ENCODE measurements at places on chromosomes 4 and X. TPM values are rescaled to one million over a fixed set of nuclear protein-coding genes. Genes with fewer than 3 reads are reported as not detected.

The SLC10A7 gene
- 14.2 TPM for total RNA-seq

- peaks cover 4% of the 10 kb centered on the region for H3K27me3 ChIP-seq
- no peaks in the 10 kb centered on the region for H3K36me3 ChIP-seq
- peaks cover 3% of the 10 kb centered on the region for H3K4me1 ChIP-seq
- no peak for DNase-seq
- no peak overlapping the region for H3K27ac ChIP-seq
- H3K4me3 ChIP-seq, result no peak overlapping the region
Observed at GRCh38 chr4:26252349-26253025, 68.3 kb upstream of the RBPJ start.

DNA sequence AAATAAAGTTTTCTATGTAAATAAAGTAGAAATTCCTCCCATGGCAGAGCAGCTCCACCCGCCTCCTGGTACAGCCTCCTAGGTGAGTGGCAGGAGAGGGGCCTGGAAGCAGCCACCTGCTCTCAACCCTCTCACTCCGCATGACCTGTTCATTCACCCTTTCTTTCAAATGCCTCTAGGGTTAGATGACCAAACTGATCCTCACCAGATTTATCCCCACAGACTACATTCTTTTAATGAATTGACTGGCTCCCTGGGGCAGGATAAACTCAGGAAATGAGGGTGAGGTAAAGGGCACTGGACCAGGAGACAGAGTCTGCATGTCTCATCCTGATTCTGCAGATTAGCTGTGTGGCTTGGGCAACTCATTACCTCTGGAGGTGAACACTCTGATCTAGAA is 32.6 kb upstream of the NKX6-1 start:
- H3K36me3 ChIP-seq, result no peaks in the 10 kb centered on the region
- peaks cover 2% of the 10 kb centered on the region for H3K27me3 ChIP-seq
- H3K27ac ChIP-seq, result no peak overlapping the region
- H3K4me1 ChIP-seq, result no peaks in the 10 kb centered on the region
- no peak for DNase-seq
- no peak overlapping the region for H3K4me3 ChIP-seq

GRCh38 chr4:40502220-40502619 is 127.4 kb downstream of the RBM47 start:
- no peak overlapping the region for H3K27ac ChIP-seq
- no peak overlapping the region for H3K4me3 ChIP-seq
- DNase-seq, result no peak

GRCh38 chrX:46935295-46935694 is 23.1 kb downstream of the JADE3 start:
- H3K36me3 ChIP-seq, result no peaks in the 10 kb centered on the region
- H3K4me3 ChIP-seq, result no peak overlapping the region
- H3K27ac ChIP-seq, result no peak overlapping the region

The MAGEA1 gene
- not detected for total RNA-seq

DNA sequence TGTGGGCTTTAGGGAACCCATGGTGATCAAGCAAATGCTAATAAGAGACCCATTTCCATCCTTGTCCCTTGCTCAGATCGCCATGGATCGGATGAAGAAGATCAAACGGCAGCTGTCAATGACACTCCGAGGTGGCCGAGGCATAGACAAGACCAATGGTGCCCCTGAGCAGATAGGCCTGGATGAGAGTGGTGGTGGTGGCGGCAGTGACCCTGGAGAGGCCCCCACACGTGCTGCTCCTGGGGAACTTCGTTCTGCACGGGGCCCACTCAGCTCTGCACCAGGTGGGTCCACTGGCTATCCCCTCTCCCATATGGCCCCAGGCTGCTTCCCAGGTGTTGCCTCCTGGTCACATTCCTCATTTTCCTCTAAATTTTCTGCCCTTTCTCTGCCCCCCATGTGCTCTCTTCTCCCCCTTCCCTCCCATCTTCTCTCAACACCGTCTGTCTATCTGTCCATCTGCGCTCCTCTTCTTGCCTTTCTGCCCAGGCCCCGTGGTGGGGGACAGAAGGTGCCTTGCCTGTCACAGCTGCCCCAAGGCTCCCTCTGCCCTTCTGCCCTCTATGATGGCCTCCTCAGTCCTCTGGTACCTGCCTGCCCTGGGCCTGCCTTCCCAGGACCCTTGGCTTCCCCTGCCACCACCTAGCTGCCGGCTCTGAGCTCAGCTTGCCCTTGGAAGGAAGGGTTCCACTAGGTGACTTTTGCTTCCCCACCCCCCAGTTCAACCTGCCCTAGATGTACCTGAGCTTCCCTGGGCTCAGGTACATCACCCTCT is 5.2 kb downstream of the CDK16 start:
- no peaks in the 10 kb centered on the region for H3K27me3 ChIP-seq
- peaks cover 59% of the 10 kb centered on the region for H3K36me3 ChIP-seq
- no peak overlapping the region for H3K27ac ChIP-seq
- H3K4me1 ChIP-seq, result peaks cover 26% of the 10 kb centered on the region
- no peak for DNase-seq

- no peak overlapping the region for H3K4me3 ChIP-seq
- DNase-seq, result no peak
- peaks cover 17% of the 10 kb centered on the region for H3K27me3 ChIP-seq
- H3K27ac ChIP-seq, result no peak overlapping the region
- no peaks in the 10 kb centered on the region for H3K4me1 ChIP-seq
- no peaks in the 10 kb centered on the region for H3K36me3 ChIP-seq
Observed at GRCh38 chr4:8274765-8275547, 5.4 kb downstream of the HTRA3 start.

DNA sequence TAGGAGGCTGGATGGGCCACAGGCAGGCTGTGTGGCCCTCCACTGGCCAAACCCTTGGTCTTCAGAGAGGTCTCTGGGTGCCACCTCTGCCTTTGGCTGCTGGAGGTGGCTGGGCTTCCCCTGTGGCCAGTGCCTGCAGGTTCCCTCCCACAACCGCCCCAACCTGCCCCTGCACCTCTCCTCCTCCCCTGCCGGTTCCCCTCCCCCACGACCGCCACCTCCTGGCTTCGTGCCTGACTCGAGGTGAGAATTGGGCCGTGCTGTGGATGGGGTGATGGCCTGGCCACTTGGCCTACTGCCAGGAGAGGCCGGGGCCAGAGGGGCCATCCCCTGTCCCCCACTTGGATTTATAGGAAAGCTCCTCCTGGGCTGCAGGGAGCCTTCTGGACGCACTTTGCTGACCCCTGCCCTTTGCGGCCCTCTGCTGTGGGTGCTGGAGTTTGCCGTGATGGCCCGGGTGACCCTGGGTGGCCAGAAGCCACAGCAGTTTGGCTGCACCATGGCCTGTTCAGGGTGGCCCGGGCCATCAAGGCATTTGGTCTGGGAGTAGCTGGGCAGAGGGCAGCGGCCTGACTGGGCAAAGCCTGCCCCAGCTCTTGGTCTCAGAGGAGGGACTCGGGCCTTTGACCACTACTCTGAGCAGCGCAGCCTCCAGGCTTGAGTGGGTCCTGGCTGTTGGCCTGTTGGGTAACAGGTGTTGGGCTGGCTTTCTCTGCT is 3.8 kb downstream of the NAT8L start:
- H3K4me3 ChIP-seq, result no peak overlapping the region
- no peaks in the 10 kb centered on the region for H3K4me1 ChIP-seq
- H3K27me3 ChIP-seq, result no peaks in the 10 kb centered on the region
- H3K36me3 ChIP-seq, result no peaks in the 10 kb centered on the region
- H3K27ac ChIP-seq, result no peak overlapping the region

DNA sequence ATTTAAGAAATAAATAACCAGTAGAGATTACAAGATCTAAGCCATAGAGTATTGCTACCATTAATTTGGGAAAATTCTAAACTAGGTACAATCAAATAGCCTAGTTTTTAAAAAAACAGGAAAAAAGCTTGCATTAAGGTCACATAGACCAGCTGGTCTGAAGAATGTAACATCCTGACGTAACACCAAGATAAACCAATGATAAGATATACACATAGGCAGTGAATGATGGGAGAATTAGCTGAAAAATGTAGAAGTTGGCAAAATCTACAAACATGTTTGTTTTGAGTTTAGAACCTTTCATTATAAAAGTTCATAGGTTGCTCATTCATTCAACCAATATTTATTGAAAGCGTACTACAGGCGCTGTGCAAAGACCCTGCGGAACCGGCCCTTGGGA is 120.0 kb downstream of the SH3RF1 start:
- H3K27ac ChIP-seq, result no peak overlapping the region
- H3K27me3 ChIP-seq, result peaks cover 3% of the 10 kb centered on the region
- H3K4me3 ChIP-seq, result no peak overlapping the region
- no peak for DNase-seq
- no peaks in the 10 kb centered on the region for H3K4me1 ChIP-seq

DNA sequence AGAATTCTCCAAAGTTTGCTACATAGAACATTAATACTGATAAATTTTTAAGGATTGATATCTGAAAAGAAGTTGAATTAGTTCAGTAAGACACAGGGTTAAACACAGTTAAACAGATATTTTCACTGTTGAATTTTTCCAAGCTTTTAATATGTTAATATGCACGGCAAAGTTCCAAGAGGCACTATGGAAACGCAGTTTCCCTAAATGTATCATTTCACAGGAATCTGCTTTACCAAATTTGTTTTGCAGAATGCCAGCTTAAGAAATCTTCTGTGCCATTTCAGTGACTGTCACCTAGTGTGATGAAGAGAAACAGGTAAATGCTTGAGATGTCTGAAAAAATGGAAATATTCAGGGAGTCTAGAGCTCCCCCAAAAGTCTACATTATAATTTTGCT is 395.9 kb upstream of the GRIA3 start:
- no peaks in the 10 kb centered on the region for H3K4me1 ChIP-seq
- no peaks in the 10 kb centered on the region for H3K36me3 ChIP-seq
- H3K27me3 ChIP-seq, result no peaks in the 10 kb centered on the region

The KCNIP4 gene
- not detected for total RNA-seq

The KLB gene
- not detected for total RNA-seq

- DNase-seq, result no peak
- no peak overlapping the region for H3K27ac ChIP-seq
- peaks cover 7% of the 10 kb centered on the region for H3K27me3 ChIP-seq
- no peaks in the 10 kb centered on the region for H3K4me1 ChIP-seq
Observed at GRCh38 chr4:145251391-145251790, 71.0 kb upstream of the OTUD4 start.

- peaks cover 29% of the 10 kb centered on the region for H3K27me3 ChIP-seq
- H3K27ac ChIP-seq, result no peak overlapping the region
- H3K4me3 ChIP-seq, result no peak overlapping the region
- peaks cover 2% of the 10 kb centered on the region for H3K36me3 ChIP-seq
Observed at GRCh38 chr4:80206521-80207171, 9.3 kb downstream of the PRDM8 start.

- no peaks in the 10 kb centered on the region for H3K27me3 ChIP-seq
- H3K27ac ChIP-seq, result no peak overlapping the region
- no peak overlapping the region for H3K4me3 ChIP-seq
- no peak for DNase-seq
- H3K36me3 ChIP-seq, result no peaks in the 10 kb centered on the region
Observed at GRCh38 chr4:166195101-166195500, 322.1 kb downstream of the TLL1 start.

The TMEM35A gene
- not detected for total RNA-seq

The PAGE1 gene
- total RNA-seq, result not detected

DNA sequence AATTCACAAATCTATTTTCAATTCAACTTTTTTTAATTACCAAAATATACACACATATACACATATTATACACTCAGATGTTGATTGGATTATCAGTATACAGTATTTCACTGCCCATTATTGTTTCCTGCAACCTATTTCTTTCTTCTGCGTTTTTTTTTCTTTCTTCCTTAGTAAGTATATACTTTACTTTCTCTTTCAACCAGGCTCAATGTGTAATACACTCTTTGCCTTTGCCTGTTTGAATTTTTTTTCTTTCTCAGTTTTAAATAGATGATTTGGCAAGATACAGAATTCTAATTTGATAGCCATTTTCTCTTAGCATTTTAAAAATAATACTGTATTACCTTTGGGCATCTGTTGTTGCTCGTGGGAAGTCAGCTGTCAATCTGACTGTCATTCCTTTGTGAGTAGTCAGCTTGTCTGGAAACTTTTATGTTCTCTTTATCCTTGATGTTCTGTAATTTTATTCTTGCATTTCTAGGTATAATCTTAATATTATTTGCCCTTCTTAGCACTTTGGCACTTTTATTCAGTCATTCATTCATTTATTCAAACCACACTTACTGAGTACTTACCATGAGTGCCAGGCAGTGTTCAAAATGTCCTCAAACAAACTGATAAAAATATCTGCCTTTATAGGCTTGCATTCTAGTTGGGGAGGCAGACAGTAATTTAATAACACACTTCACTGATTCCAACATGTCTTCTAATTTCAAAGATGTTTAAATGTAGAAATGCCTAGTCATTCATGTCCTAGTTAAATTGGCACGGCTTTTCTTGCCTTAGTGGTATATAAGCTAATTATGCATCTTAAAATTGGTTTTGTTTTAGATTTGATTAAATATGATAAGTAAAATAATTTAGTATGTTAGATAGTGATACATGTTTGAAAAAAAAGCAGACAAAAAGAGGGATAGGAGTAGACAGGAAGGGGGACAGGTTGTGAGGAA is 3.7 kb downstream of the USP38 start:
- peak overlapping the region; percentile 83 for H3K27ac ChIP-seq
- no peaks in the 10 kb centered on the region for H3K27me3 ChIP-seq
- peak overlapping the region; percentile 83 for H3K4me3 ChIP-seq
- H3K4me1 ChIP-seq, result peaks cover 49% of the 10 kb centered on the region
- H3K36me3 ChIP-seq, result peaks cover 60% of the 10 kb centered on the region

GRCh38 chrX:47568656-47569295 is 7.8 kb downstream of the ARAF start:
- peak; percentile 53 for DNase-seq
- peaks cover 3% of the 10 kb centered on the region for H3K27me3 ChIP-seq
- H3K4me3 ChIP-seq, result no peak overlapping the region
- H3K27ac ChIP-seq, result no peak overlapping the region

DNA sequence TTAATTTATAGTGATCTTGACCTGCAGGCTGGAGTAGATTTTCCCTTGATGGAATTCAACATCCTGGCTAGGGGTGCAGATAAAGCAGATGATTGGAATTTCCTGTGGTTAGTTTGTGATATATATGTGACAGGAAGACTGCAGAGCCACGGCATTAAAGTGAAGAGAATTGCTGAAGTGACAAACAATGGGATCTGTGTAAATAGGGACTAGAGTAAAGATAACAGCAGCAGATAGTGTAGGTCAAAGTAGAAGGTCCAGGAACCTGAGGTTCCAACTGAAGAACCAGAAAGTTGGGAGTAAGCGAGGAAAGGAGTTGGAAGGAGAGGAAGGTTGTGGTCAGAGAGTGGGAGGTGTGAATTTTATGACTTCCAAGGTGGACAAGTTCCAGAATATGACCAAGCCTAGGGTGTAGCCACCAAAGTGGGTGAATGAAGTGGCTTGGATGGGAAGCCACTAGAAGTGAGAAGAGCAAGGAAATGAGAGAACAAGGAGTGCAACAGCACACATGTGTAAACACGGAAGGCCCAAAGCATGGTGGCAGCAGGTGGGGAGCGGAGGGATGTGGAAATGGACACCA is 325.0 kb downstream of the RAB28 start:
- H3K27ac ChIP-seq, result no peak overlapping the region
- H3K36me3 ChIP-seq, result no peaks in the 10 kb centered on the region
- no peaks in the 10 kb centered on the region for H3K27me3 ChIP-seq

The EPGN gene
- total RNA-seq, result not detected

GRCh38 chr4:8242782-8243560 is 26.6 kb upstream of the HTRA3 start:
- H3K4me3 ChIP-seq, result no peak overlapping the region
- no peak for DNase-seq
- no peaks in the 10 kb centered on the region for H3K36me3 ChIP-seq
- no peaks in the 10 kb centered on the region for H3K27me3 ChIP-seq

The NUDT10 gene
- total RNA-seq, result 0.99 TPM
